Activated naive CD8-positive, alpha-beta T cell treated with anti-CD3 and anti-CD28 coated beads, Interleukin-2, amount 10 ng/mL, durations not matched to agents 7 days and 5 days (primary cell): ENCODE measurements at places on chromosomes 12 and 14.

- DNase-seq = no peak
Observed at GRCh38 chr14:102188187-102188586, 48.5 kb downstream of the WDR20 start.

DNA sequence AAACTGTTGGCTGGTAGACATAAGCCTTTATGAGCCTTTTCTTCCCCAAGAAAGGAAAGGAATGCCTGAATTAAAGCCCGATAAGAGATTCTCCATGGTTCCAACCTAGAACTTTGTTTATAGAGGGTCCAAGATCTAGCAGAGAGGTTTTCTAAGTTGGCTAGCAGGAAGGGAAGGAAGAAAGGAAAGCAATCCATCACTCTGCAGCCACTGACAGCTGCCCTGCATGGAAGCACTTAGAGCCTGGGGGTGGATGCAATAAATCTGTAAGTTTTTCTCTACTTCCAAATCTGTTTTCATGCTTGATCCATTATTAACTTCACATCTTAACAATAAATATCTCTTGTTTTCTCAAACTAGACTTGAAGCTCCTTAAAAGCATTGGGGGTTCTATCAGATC is 224.4 kb downstream of the KSR2 start:
- no peak for DNase-seq

DNA sequence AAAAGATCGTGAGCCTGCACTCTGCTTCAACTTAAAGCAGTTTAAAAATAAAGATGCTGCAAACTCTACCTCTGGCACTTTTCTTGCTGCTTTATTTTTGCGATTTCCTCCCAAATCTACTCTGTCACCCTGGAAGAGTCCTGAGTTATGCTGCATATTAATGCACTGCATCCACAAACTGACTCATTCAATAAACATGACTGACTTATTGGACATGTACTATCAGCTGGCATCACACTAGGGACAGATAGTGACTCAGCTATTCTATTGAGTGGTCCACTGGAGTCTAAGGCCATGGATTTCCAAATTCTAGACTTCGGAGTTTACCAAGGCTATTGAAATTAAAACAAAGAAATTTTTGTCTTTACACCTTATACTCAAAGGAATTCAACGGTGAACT is 90.7 kb upstream of the PTPRR start:
- DNase-seq = no peak

DNA sequence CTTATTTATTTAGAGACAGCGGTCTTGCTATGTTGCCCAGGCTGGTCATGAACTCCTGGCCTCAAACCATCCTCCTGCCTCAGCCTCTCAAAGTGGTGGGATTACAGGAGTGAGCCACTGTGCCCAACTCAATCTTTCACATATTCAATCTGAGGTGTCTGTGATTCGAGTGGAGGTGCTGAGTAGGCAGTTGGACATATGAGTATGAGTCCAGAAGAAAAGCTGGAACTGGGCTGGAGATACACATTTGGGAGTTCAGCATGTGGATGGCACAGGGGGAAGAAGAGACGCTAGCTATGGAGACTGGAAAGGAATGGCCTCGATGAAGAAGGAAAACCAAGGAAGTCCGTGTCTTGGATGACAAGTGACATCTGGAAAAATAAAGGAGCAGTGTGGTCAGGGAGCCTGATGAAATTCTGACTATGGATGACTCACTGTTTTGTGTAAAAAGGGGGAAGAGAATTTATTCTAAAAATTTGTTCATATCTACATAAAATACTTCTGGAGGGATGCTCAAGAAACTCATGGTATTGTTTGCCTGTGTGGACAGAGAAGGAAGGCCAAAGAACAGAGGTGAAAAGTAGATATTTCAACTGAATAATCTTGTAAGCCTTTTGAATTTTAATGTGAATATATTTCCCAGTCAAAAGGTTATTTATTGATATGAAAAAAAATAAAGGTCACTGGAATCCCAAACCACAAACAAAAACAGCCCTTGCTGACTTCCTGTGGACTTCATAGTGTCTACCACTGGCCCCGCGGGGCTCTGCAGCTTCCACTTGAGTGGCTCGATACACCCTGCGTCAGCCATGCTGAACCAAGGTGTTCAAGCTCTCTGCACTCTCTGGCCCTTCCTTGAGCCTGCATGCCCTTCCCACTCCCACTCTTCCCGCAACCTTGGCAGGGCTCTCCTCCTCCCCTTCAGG is 8.9 kb upstream of the LTA4H start:
- DNase-seq = no peak

DNA sequence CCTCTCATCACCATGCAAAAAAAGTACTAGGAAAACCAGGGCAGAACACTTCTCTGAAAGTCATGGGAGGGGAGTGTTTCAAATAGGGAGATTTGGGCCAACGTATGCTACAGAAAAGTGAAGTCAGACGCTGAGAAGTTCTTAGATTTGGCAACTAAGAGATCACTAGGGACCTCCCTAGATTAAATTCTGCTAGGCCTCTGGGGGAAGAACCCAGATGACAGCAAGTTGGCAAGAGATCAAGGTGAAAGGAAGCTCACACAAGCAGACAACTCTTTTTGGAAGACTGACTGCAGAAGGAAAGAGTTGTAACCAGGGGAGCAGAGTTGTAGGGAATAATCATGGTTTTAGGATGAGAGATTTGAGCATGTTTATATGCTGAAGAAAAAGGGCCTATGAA is 20.7 kb downstream of the IQSEC3 start:
- DNase-seq = no peak

DNA sequence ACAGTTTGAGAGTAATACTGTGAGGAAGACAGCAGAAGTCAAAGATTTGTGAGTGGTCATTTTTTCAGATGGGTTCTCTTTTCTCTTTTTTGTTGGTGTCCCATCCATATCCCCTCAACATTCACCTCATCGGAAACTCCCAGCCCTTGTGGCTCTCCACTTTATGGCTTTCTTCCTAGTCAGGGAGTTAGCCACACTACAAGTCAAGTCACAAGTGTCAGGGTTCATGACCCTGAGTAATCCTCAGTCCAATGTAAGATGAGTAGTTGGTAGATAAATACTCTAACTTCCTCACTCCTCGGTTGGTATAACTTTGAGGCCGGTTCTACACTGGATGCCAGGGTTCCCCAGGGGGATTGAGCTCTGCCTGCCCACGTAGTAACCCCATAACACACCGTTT is 41.4 kb downstream of the PTGER2 start:
- no peak for DNase-seq

- DNase-seq = no peak
Observed at GRCh38 chr12:12046401-12046800, 24.3 kb upstream of the BCL2L14 start.

DNA sequence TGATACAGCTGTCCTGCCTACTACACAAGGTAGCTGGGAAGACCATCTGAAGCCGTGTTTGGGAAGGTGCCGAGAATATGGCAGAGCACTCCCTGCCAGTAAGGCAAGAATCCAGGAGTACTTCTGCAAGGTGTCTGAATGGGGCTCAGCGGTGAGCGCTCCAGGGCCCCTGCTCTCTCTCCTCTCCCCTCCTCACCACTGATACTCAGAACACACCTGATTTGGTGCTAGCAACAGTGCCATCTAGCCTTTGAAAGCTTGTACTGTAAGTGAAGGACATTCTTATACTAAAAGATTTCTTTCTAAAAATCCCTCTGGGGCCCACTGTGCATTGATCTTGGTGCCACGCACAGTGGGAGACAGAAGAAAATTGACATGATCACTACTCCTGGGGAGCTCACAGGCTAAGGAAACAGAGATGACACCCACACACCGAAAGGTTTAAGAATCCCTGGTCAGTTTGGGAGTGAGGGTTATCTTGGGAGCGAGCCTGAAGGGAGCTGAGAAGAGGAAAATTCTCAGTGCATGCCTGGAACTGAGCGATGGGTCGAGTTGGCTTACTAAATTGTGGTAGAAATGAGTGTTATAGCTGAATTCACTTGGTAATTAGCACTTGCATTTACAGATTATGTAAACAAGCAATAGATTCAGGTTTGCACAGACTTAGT is 216.9 kb downstream of the NTF3 start:
- no peak for DNase-seq

GRCh38 chr12:108701779-108702441 is 29.4 kb downstream of the CORO1C start:
- DNase-seq = no peak

GRCh38 chr12:115205755-115206308 is 521.9 kb upstream of the TBX3 start:
- no peak for DNase-seq

- DNase-seq = no peak
Observed at GRCh38 chr12:76810671-76811419, 46.9 kb downstream of the ZDHHC17 start.

- DNase-seq = no peak
Observed at GRCh38 chr14:28407996-28408395, 358.6 kb upstream of the FOXG1 start.

GRCh38 chr14:21209185-21209584 is 53.3 kb upstream of the OR5AU1 start:
- DNase-seq = no peak

DNA sequence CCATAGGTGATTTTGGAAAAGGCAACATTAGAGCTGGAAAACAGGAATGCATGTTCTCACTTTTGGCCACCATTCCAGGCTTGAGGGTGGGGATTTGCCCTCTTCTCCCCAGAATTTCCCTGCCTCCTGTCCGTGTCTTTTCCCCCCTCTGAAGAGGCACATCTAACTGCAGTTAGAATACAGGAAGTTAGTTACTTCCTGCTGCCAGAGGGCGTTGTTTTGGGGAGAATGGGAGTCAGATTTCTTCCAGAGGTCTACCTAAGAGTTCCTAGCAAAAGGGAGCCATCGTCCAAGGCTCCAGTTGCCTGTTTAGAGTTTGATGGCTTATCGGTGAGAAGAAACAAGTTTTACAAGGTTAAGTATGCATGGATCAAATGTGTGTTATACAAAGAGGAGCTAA is 112.8 kb upstream of the IGF1 start:
- DNase-seq = no peak

GRCh38 chr14:22394616-22395015 is 194.4 kb downstream of the DAD1 start:
- no peak for DNase-seq

DNA sequence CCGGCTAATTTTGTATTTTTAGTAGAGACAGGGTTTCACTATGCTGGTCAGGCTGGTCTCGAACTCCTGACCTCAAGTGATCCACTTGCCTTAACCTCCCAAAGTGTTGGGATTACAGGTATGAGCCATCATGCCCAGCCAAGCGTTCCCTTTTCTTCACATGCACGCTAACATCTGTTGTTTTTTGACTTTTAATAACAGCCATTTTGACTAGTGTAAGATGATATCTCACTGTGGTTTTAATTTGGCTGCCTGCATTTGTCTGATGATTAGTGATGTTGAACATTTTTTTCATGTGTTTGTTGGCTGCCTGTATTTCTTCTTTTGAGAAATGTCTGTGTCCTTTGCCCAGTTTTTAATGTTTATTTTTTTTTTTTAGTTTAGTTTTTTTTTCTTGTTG is 10.2 kb upstream of the YARS2 start:
- no peak for DNase-seq

DNA sequence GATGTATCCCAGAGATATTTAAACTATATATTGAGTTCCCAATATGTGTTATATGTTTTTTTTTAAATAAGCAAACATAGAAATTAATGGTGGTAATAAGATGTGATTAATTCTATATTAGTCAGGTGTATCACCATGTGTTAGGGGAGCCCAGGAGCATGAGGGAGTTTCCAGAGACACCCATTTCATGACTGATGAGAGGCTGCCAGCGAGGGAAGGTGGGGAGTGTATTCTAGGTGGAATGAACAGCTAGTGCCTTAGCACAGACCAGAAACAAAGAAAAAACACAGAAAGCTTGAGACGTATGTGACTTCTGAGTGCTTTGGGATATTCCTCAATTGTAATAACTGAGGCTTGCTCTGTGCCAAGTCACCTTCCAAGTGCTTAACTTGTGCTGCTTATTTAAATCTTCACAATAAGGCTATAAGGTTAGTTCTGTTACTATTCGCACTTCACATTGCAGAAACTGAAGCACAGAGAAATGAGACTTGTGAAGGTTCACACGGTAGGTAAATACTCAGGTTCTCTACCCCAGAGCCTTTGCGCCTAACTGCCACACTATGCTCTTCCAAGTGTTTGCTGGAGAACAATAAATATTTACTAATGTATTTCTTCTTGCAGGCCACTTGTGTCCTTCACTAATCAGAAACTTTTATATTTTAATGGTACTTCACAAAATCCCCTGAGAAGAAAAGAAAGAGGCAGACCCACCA is 17.9 kb upstream of the MGP start:
- no peak for DNase-seq

DNA sequence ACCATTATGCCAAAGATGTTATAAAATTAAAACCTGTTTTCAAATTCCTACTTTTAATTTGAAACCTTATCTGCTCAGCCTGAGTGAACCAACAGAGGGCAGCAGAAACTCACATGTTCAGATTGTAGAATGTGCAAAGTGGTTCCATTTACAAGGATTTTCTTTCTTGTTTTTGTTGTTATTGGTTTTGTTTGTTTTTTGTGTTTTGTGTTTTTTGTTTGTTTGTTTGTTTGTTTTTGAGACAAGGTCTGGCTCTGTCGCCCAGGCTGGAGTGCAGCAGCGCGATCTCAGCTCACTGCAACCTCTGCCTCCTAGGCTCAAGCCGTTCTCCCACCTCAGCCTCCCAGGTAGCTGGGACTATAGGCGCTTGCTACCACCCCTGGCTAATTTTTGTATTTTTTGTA is 22.8 kb upstream of the GARIN2 start:
- DNase-seq = no peak

GRCh38 chr12:131724534-131724933 is 13.6 kb downstream of the SFSWAP start:
- no peak for DNase-seq

- DNase-seq = no peak
Observed at GRCh38 chr14:77557391-77557790, 58.8 kb upstream of the ISM2 start.

DNA sequence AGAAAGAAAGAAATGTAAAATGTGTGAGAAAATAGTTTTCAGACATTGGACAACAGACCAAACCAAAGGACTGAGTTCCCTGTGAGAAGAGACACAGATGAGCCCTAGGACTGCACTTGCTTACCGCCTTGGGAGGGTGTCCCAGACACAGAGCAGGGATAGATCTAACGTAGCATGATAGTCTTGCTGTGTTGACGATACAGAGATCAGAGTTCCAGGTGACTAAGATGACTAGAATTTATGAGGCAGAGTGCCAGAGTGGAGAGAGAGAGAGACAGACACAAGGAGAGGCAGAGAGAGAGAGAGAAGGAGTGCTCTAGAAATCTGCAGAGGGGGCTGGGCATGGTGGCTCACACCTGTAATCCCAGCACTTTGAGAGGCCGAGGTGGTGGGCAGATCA is 148.2 kb upstream of the LMNTD1 start:
- no peak for DNase-seq

DNA sequence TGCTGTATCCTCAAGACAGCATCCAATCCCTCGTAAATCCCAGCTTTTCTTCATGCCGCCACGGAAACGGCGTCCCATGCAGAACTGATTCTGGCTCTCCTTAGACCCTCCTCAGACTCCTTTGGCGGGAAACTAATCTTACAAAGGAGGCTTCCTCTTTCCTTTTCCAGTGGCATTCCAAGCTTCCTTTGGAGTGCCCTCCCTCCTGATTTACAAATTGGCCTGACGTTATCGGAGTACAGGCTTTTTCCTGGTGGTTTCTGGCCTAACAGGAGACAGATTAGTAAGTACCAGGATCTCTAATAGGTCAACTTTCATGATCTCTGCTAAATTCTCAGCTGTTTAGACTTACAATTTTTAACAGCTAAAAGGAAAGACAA is 1.3 kb upstream of the ZDHHC17 start:
- no peak for DNase-seq

GRCh38 chr12:32666018-32666417 is 13.1 kb upstream of the DNM1L start:
- DNase-seq = no peak
